ENCODE measurements at places on chromosomes 6 and 20.

DNA sequence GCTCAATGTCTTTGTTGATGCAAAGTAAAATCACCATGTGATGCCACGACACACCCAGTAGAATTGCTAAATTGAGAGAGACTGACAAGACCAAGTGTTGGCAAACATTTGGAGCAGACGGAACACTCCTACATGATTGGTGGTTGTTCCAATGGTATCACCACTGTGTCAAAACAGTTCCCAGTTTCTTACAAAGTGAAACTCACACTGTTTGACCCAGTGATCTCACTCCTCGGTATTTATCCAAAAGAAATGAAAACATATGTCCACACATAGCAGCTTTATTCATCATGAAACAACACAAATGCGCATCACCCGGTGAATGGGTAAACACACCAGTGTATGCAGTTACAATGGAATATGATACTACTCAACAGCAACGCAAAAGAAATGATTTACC, 74.0 kb upstream of the SULF2 start:
- DNase-seq: peak; percentile 25

- DNase-seq: no peak
These were observed 58.0 kb downstream of the FOXO3 start for GRCh38 chr6:108618623-108619152.

DNA sequence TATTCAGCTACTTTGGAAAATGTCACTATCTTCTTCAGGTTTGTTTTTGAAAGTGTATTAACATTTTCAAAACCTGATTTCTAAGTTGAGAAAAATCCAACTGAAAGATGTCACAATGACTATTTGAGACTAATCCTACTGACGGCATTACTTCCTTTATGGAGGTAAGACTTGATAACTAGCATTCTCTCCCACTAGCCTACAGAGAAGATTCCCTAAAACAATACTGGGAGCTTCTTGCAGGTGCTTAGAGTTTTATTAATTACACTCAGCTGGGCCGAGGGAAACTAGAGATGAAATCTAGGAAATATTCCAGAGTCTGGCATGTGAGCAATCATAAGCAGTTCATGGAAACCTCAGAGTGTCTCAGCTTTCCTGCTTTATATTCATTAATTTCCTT, 114.0 kb downstream of the LCA5 start:
- no peak for DNase-seq

DNA sequence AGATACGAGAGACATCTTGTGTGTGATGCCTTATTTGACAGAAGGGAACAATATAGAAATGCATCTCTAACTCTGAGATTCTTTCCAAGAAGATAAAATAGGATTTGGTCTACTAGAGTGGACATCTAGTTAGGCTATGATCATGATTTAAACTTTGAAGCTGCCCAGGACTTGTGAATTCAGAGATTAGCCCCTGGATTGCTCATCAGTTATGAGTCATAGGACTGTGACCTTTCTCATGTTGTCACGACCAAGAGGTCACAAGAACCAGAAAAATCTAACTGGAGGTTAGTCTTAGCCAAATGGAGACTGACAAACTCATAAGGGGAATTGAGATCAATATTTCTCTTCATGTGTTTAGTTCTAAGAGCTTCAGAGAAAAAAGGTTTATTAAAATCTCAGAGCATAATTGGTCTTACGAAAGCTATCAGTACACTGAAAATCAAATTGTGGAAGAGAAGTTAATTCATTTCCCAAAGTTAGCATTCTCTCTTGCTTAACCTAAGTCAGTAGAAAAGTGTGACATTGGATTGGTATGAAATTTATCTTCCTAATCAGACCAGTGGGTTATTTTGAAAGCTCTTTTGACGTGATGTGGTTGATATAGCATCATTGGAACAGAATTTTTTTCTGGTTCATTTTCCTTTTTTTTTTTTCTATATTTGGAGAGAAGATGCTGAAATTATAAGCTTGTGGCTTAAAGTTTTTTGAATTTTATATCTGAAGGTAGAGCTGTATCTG, 245.7 kb downstream of the RNF144B start:
- no peak for DNase-seq

- DNase-seq: no peak
These were observed 1.9 kb downstream of the DDAH2 start for GRCh38 chr6:31727034-31727716.

DNA sequence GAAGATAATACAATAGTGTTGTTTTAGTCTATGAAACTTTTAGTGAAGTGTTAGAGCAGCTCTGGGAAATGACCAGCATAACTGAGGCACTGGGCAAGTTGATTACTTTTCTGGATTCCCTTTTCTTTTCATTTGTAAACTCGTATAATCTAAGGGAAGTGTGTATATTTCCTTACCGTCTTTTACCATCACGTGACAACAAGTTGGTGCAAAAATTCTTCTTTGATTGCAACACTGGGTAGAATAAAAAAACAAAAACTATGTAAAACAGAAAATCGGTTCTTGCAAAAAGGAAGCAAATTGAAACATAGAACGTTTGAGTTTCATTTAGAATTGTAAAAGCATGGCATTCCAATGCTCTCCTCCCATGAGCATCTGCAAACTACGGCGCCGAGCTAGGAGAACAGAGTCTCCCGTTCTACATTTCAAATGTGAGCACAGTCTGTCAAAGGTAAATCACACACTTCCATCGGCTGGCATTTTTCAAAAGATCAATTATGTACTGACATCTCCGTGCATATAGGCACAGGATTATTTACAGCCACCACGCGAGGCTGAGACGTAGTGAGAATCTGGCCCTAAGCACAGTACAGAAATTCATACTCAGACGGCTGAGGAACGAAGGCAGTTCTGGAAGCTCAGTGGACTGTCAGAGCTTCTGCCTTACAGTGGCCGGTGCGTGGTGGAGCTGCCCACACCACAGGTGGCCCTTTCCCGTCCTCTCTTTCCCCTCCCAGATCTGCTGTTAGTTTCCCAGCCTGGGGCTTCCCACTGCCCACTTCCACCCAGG, 314.0 kb downstream of the BMP7 start:
- no peak for DNase-seq

DNA sequence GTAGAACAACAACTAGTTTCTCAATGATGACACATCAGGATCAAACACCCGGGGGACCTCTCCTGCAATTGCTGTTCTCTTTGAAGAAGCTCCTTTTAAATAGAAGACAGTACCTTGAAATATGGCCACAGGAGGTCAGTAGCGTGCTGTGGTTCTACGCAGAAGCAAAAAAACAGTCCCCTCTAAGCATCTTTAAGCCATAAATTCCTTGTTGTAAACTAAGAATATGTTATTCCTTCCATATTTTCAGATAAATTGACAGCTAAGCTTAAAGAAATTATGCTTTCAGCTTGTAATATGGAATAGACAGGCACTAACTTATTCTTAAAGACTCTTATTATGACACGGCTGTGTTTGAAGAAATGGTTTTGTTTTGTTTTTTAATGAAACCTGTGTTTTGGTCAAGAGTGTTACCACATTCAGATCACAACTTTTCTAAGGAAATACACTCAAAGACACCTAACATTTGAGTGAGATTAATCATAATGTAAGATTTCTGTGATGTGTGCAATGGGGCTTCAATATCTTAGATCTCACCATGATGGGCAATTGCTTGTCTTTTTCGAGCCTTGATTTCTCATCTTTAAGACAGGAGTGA, 49.7 kb upstream of the IL20RA start:
- DNase-seq: peak; percentile 33

DNA sequence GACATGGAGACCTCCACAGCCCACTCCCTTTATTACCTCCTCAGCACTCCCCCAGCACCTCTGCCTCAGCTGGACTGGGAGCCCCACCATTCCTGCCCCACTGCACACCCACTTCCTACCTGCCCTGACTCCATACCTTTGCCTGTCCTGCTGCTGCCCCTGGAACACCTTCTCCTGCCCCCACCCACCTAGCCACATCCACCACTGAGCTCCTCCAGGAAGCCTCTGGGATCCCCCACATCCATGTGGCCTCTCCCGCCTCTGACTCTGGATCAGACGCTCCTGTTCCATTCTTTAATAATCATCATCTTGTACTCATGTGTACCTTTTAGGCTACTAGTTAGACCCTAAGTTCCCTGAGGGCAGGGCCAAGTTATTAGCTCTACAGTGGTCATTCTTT, 2.2 kb upstream of the SDCBP2 start:
- DNase-seq: no peak

DNA sequence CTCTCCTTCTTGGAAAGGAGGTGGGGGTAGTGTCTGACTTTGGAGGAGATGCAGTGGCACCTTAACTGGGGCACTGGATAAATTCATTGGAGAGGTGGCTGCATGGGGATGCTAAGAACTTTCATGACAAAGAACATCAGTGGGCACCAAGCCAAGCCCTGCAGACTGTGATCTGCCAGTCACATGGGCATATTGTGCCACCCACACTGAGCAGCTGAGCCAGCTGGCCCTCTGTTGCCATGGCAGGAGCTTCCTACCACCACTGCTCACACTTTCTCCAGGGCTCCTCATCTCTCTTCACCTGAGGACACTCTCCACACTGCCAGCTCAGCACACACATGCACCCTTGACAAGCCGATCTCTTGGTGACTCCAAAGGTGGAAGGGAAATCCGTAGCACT, 715.6 kb downstream of the QKI start:
- DNase-seq: no peak

DNA sequence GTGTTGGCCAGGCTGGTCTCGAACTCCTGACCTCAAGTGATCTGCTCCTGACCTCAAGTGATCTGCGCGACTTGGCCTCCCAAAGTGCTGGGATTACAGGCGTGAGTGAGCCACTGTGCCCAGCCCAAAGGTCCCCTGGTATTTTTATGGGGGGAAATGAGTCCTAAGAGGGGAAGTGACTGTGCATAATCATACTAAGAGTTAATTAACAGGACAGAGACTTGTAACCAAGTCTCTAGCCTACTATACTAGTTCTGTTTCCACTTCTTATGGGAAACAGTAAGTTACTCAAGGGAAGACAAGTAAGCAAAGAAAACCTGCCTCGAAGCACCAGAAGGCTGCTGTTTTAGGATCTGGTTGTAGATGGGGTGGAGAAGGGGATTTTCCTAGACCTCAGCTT, 27.9 kb downstream of the TCF15 start:
- no peak for DNase-seq

DNA sequence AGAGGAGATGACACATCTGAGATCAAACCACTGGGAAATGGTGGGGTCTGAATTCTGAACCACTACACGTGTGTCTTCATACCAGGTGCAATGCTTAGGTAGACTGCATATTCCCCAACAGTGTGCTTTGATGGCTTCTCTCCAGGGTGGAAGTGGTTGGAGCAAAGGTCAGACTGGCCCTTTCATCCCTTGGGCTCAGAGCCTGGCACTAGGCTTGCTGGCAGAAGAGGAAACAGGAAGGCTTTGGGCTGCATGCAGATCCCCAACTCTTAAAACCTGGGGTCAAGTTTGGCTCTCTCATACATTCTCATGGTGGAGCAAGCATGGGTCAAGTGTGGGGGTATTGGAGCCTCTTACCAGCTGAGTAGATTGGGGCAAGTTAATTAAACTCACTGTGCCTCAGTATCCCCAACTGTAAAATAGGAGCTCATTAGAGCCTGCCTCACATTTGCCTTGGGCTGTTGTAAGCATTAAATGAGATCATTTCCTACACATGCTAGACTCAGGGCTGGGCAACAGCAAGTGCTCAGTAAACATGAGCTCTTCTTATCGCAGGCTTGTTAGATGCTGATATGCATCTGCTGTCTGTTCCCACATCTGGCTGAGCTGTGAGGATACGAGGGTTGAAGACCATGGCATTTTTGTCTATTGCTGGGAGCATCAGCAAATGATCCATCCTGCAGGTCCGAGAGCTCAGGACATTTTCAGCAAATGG, 51.6 kb upstream of the FAM83D start:
- DNase-seq: no peak
